Mesothelial cell of epicardium (in vitro differentiated cells): ENCODE measurements at places on chromosomes 3 and 15. TPM values are rescaled to one million over a fixed set of nuclear protein-coding genes. Genes with fewer than 3 reads are reported as not detected.

SLC24A5 gene
- 0.16 TPM in 1 of 3 replicates, not detected in the others for total RNA-seq

MNS1 gene
- total RNA-seq, result 2.5 to 3.4 TPM (median 2.7 TPM) in 3 replicates

DNA sequence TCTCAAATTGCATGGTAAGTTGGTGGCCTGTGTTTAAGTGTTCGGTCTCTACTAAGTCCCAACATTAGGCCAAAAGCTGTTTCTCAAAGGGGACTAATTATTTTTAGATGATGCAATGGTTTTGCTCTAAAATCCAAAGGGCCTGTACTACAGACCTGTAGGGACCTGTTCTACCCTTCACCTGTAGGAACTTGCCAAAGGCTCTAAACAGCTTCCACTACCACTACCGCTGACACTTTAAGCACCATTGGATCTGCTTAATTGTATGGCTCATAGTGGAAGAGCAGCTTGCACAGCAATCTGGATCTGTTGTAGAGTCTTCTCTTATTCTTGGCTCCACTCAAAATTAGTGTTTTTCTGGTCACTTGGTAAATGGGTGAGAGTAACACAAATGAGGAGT is 346.8 kb downstream of the EPHA6 start:
- DNase-seq, result no peak

DNA sequence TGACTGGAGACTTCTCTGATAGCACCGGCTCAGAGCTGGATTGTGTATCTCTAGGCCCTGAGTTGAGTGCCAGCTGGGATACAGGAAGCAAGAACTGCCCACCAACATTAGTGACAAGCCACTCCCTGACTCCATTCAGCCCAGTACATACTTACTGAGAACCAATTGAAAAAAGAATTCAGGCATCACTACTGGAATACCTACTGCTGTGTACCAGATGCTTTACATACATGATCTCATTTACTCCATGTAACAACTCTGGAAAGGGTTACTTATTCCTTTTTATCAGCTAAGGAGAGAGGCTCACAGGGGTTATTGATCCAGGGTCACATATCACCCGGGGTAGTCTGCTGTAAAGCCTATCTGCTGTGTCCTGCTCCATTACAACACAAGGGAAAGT is 1.3 kb upstream of the SYN2 start:
- DNase-seq, result no peak

- no peak for DNase-seq
Measured at GRCh38 chr3:151796105-151796680, 17.7 kb upstream of the AADAC start.

KLHL18 gene
- 21.9 to 28.5 TPM (median 26.8 TPM) in 3 replicates for total RNA-seq

GRCh38 chr3:194407423-194407822 is 8.4 kb upstream of the GP5 start:
- DNase-seq, result no peak

EOMES gene
- not detected in 3 replicates for total RNA-seq

- no peak for DNase-seq
Measured at GRCh38 chr3:132435224-132435910, 18.1 kb downstream of the DNAJC13 start.

- DNase-seq, result no peak
Measured at GRCh38 chr3:12384451-12385233, 95.8 kb downstream of the PPARG start.

GRCh38 chr15:33737687-33738601 is 230.4 kb upstream of the CHRM5 start:
- peak; percentile 51 for DNase-seq

DNA sequence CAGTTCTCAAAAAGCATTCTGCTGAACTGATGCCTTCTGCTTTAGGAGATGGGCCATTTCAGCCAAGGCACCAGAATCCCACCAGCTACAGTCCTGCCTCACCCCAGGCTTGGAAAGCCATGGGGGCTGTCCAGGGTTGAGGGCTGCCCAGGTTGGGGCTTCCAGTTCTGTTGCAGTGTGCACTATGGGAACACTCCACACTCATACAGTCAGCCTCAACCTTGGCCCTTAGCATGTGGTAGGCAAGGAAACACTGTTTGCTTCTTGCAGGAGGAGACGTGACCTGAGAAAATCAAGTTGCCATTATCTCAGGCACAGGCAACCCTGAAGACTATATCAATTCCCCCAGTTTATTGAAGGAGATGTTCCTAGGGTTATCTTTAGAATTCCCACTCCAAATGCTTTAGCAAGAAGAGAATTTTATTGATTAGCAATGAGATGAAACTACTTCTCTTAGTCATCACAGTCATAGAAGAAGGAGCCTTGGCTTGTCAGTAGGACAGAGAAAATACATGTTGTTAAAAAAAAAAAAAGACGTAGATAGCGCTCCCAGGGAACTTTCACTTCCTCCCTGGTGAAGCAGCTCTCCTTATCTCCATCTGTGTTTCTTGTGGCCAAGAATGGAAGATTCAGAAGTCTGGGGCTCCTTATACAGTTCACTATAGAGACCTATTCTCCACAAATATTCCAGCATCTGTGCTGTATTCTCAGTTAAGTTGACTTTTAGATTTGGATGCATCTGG is 38.3 kb upstream of the IL12A start:
- DNase-seq, result no peak

GRCh38 chr3:105686278-105686897 is 182.4 kb downstream of the CBLB start:
- no peak for DNase-seq

CFAP20DC gene
- 5.4 to 6.3 TPM (median 6.1 TPM) in 3 replicates for total RNA-seq

UBA7 gene
- total RNA-seq, result 133 to 144 TPM (median 139 TPM) in 3 replicates

MAP1A gene
- total RNA-seq, result 13.7 to 13.9 TPM (median 13.7 TPM) in 3 replicates

DNA sequence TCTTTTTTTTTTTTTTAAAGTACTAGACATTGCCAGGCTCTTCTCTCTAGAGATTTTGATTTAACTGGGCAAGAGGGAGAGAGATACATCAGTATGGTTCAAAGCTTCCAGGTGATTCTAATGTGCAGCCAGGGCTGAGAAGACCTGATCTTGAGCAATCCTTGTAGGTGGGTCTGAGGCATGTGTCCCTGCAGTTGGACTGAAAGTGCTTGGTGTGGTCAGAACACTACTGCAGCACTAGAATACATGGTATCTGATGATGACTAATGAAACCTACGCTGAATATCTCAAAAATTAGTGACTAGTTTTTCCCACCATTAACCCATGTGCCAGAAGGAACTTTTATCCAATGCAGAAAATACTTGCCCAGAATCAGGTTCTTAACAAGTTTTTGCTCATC is 34.4 kb upstream of the MYO5C start:
- DNase-seq, result no peak

DNA sequence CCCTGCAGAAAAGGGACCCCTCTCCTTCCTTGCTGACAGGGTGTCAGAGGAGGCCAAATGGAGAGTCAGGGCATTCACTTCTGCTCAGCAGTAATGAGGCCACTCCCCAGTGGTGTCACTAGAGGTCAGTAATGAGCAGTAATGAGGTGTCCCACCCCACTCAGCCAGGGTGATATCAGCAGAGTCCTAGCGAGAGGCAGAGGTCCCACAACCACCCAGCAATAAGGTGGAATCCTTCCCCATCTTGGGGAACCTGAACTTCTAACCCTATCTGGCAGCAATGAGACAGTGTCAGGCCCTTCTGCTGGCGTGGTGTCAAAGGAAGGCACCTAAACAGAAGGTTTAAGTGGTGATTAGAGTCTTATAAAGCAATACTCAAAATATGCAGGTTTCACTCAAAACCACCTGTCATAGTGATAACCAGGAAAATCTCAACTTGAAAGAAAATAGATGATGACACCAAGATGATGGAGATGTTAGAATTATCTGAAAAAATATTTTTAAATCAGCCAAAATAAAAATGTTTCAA is 12.9 kb downstream of the OCA2 start:
- no peak for DNase-seq

- DNase-seq, result no peak
Measured at GRCh38 chr15:49748791-49749190, 127.9 kb downstream of the DTWD1 start.

C3orf49 gene
- not detected in 3 replicates for total RNA-seq

SLC51A gene
- total RNA-seq, result 0.57 to 0.80 TPM in 2 of 3 replicates, not detected in the other

RPL39L gene
- 12.1 to 14.5 TPM (median 13.4 TPM) in 3 replicates for total RNA-seq
